CD8-positive, alpha-beta memory T cell (primary cell): ENCODE measurements at places on chromosomes 6 and 20. TPM values are rescaled to one million over a fixed set of nuclear protein-coding genes. Genes with fewer than 3 reads are reported as not detected.

Gene SIRPB2
- polyA plus RNA-seq = not detected

Gene ADTRP
- polyA plus RNA-seq = not detected

Gene SLC25A27
- polyA plus RNA-seq = not detected

Gene SNAP25
- not detected for polyA plus RNA-seq

Gene MICB
- polyA plus RNA-seq = 12.0 TPM

Gene RGL2
- polyA plus RNA-seq = 10.4 TPM

Gene ME1
- polyA plus RNA-seq = 4.9 TPM

Gene CST9
- polyA plus RNA-seq = not detected

Gene PTPRK
- polyA plus RNA-seq = 0.74 TPM

Gene FOXQ1
- polyA plus RNA-seq = not detected

Gene MRS2
- 17.4 TPM for polyA plus RNA-seq

Gene EYS
- polyA plus RNA-seq = not detected

Gene PLG
- polyA plus RNA-seq = not detected

Gene SSTR4
- polyA plus RNA-seq = not detected

Gene TAF11
- polyA plus RNA-seq = 19.4 TPM

Gene RIPOR3
- polyA plus RNA-seq = 1.8 TPM

Gene HLA-DOB
- polyA plus RNA-seq = 0.62 TPM

Gene ADNP
- 11.9 TPM for polyA plus RNA-seq

Gene HTR1E
- not detected for polyA plus RNA-seq

Gene LY6G6C
- polyA plus RNA-seq = not detected

Gene RNF39
- polyA plus RNA-seq = 0.17 TPM

Gene KIFC1
- polyA plus RNA-seq = 0.39 TPM

Gene ARG1
- not detected for polyA plus RNA-seq

Gene MAP7
- 0.52 TPM for polyA plus RNA-seq

Gene TFAP2C
- not detected for polyA plus RNA-seq

Gene TBC1D22B
- polyA plus RNA-seq = 11.2 TPM

Gene RSPO4
- polyA plus RNA-seq = not detected

Gene SALL4
- polyA plus RNA-seq = not detected

Gene SNX3
- 192 TPM for polyA plus RNA-seq

Gene TRDN
- not detected for polyA plus RNA-seq

Gene FABP7
- polyA plus RNA-seq = not detected

Gene RHAG
- not detected for polyA plus RNA-seq
